Glutamatergic neuron (in vitro differentiated cells): ENCODE measurements at places on chromosomes 12 and 14. TPM values are rescaled to one million over a fixed set of nuclear protein-coding genes. Genes with fewer than 3 reads are reported as not detected.

DNA sequence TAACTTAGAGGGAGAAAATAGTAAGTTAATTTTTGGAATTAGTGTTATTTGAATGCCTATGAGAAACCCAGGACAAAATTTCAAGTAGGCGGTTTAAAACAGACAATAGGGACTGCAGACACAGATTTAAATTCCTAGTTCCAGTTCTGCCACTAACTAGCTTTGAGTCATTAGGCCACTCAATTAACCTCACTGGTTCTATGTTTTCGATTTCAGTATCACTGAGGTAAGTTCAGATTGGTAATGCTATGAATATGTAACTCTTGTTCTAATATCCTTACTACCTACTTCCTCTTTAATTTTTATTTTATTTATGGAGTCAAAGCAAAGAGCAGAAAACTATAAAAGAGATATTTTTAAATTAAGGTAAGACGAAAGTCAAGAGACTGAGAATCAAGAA is 52.6 kb downstream of the GALC start:
- no peak for DNase-seq

DNA sequence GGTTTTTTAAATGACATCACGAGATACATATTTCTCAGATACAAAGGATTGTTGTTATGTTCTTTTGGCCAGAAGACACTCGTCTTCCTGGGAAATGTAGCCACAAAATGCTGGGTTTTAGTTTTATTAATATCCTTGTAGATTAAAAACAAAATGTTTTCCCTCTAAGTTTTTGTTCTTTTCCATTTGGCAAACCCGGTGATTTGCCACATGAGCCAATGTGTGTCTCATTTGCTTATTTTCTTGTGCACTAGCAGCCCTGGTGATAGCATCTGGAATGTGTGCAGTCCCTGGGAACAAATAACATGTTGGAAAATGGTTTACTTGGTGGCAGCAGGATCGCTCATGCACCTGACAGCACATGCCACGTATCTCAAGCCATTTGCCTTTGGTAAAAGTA is 61.0 kb downstream of the HMGA2 start:
- no peak for DNase-seq

DNA sequence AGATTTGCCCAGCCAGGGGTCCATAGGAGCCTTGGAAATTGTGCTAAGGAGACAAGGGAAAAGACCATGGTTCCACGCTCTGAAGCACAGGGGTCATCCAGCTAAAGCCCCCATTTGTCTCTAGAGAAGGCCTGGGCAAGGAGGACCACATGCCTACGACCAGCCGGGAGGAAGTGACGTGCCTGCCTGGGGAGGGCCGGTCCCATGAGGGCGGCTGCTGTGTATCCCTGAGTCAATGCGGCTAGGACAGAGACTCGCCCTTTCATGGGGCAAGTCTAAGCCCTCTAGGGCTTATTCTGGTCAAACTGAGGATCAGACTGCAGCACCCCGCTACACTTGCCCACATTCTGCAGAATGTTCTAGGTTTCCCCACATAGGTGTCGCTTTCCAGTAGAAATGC is 20.6 kb upstream of the RIN3 start:
- no peak for DNase-seq

GRCh38 chr14:74792249-74793039 is 29.3 kb downstream of the YLPM1 start:
- DNase-seq, result no peak

GRCh38 chr14:37988472-37988871 is 219.2 kb upstream of the SSTR1 start:
- no peak for DNase-seq

Gene HOXC4
- total RNA-seq, result not detected
